Glutamatergic neuron (in vitro differentiated cells): ENCODE measurements at places on chromosomes 1 and 21. TPM values are rescaled to one million over a fixed set of nuclear protein-coding genes. Genes with fewer than 3 reads are reported as not detected.

Gene NBL1
- 14.4 TPM for total RNA-seq

Gene C1orf185
- not detected for total RNA-seq

Gene SLC2A1
- 25.0 TPM for total RNA-seq

Gene CACNA1E
- total RNA-seq: 8.8 TPM

DNA sequence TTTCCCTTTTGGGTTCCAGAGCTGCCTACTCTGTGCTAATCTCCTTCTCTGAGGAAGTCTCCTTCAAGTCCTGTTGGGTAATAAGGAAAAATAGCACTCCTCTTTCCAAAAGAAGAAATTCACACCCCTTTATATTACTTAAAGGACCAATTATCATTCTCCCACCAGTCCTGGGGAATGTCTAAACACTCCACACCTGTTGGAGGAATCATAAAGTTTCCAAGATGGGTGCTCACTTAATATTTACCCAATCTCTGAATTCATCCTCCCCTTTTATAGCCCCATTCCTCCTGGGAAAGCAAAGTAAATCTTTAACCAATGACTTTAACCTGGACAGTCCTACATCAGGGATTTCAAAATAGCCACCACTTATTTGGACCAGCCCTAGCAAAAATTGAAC is 873.1 kb downstream of the KCNT2 start:
- DNase-seq: no peak
